ENCODE measurements at places on chromosomes 6 and 20.

- DNase-seq: no peak
Observed at GRCh38 chr6:1382331-1382882, 7.0 kb upstream of the FOXF2 start.

DNA sequence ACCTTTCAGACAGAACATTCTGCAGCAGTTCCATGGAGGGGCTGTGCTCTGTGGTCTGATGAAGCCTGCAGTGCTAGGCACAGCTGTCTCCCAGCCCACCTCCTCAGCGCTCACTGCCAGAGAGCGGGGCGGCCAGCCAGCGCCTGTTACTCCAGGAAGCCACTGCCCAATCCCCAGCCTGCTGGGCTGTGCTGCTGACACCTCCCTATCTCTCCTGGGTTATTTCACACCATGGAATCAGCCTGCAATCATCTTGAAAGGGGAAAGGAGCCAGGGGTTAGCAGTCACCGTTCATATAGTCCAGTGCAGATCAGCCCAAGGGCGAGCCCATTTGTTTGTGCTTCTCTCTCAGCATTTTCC, 46.3 kb upstream of the NHSL1 start:
- no peak for DNase-seq

GRCh38 chr6:111922454-111923297, 49.4 kb upstream of the FYN start:
- no peak for DNase-seq

GRCh38 chr6:141401851-141402250, 730.9 kb upstream of the GJE1 start:
- DNase-seq: no peak

- DNase-seq: no peak
Observed at GRCh38 chr6:39530201-39530759, 194.9 kb downstream of the KIF6 start.
